ENCODE measurements at places on chromosomes 5 and 9.

DNA sequence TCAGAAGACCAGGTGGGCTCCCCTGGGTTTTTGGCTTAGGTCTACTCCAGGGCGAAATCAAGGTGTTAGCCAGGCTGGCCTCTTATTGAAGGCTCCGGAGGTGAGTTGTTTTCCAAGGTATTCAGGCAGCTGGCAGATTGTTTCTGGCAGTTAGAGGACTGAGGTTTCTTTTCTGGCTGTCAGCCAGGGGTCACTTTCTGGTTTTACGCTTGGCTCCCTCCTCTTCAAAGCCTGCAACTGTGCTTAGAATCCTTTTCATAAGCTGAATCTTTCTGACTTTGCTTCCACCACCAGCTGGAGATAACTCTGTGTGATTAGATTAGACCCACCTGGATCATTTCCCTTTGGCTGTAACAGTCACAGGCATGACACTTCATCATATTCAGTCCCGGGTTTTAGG, 24.6 kb downstream of the RFK start:
- no peak for DNase-seq

DNA sequence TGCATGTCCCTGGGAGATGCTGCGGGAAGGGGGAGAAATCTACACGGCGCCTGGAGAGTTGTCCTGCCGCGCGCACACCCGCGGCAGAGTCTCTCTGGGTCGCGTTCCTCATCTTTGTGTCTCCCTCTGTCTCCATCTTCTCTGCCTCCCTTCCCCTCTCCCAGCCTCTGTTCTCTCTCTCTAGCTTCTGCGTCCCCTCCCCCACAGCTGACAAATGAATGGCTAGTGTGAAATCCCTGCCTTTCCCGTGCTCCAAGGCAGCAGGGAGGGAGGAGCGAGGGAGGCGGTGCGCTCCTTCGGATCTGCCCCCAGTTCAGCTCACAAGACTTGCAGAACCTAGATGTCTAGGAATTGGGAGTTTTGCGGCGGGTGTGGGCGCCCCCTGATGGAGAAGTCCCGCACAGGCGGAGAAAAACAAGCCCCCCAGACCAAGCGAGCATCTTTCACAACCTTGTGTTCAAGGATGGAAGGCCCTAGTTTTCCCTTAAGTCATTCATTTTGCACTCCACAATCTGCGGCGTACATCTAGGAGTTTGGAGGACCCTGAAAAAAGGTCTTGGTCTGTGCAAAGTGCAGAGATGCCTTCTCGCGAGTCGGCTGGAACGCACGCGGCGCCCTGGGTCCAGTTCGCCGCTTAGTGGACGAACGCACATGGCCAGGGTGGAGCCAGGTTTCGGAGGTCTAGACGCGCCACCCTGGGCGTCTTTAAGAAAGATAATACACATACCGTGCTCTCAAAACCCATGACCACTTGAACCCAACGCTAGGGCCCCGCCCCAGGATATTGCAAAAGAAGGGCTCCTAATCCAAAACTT, 2.0 kb downstream of the VCAN start:
- peak; percentile 82 for DNase-seq

- DNase-seq = no peak
Observed at GRCh38 chr9:14674630-14675029, 18.6 kb downstream of the ZDHHC21 start.

- DNase-seq = no peak
Observed at GRCh38 chr9:134032456-134033222, 7.4 kb downstream of the BRD3OS start.

DNA sequence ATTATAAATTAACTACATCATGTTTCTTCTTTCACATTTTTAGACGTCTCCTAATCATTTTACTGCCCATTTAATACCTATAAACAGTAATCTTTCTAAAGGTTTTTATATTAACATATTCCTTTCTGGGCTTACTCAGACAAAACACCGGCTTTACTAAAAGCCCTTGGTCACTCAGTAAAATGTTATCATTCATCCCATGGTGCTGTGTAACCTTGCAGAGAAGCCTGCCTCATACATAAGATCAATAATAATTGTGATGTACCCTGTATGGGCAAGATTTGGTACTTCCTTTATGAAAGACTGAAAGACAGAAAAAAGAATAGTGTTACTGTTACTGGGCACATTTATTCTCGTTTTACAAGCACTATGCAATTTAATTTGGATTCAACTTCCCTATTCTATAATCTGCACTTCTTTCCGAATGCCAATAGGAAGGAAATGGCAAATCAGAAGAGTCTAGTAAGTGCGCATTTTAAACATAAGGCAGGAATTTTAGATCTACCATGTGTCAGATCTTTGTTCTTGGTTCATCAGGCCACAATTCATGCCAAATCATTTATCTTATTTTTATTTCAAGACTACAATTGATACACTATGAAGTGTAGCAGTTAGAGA, 522.2 kb downstream of the CSNK1G3 start:
- DNase-seq = no peak

GRCh38 chr5:168227973-168228615, 63.4 kb upstream of the WWC1 start:
- no peak for DNase-seq

GRCh38 chr5:112973036-112973435, 3.6 kb upstream of the DCP2 start:
- DNase-seq = no peak

DNA sequence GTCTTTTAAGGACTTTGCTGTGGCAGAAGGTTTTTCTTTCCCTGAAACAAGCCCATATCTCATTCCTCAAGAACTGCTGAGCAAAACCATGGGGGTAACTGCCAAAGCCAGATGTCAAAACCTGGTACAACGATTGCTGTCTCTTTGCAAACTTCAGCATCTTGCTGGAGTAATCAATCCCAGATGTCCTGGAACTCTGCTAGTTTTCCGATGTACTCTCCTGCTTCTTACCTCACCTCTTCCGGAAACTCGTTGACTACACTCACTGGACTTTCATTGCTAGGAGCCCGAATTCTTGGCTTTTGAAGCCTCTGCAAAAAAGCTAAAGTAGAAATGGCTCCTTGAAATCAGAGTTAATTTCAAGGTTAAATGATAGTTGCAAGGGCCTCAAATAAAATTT, 23.3 kb downstream of the RAD1 start:
- DNase-seq = no peak

Measured in epithelial cell of prostate (primary cell).